Activated CD4-positive, alpha-beta T cell treated with anti-CD3 and anti-CD28 coated beads, Interleukin-2, amount 50 U/mL, for 16 hours (primary cell): ENCODE measurements at places on chromosomes 16 and 17.

- DNase-seq: no peak
Observed at GRCh38 chr17:61475726-61476125, 23.5 kb downstream of the TBX4 start.

GRCh38 chr17:55286681-55287589, 22.2 kb downstream of the HLF start:
- no peak for DNase-seq

- DNase-seq: peak; percentile 32
Observed at GRCh38 chr17:28133562-28133970, 91.1 kb downstream of the NLK start.

- no peak for DNase-seq
Observed at GRCh38 chr17:9672266-9672665, 26.9 kb downstream of the USP43 start.

DNA sequence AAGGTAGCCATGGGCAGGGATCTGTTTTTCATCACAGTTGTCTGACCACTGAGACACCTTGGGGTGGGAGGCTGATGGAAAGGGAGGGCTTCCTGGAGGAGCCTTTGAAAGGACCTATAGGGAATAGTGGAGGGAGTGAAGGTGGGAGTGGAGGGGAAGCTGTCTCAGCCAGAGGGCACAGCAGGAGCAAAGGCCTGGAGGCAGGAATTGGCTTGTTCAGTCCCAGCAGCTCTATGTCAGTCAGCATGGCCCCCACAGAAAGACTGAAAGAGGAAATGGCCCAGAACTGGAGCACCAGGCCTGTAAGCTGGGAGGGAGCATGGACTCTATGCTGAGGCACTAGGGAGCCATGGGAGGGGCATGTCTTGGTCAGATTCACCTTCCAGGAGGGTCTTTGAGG, 12.8 kb upstream of the CBFB start:
- no peak for DNase-seq

GRCh38 chr17:38575781-38576180, 30.0 kb downstream of the SRCIN1 start:
- DNase-seq: no peak

DNA sequence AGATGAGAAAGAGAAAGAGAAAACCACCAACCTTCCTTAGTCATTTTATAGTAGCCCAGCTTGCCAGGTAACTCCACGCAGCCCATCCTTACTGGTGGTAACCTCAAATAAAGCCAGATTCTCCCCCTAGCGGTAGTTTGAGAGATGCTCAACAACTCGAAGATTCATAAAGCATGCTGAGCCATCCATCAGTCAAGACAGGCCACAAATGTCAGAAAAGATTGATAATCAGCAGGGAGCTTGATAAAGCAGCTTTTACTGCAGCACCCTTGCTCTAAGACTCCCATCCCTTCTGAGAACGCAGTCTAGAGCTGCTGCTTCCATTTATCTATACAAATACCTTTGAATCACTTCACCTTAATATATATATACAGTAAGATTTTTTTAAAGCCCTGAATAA, 451.5 kb upstream of the HSBP1 start:
- DNase-seq: peak; percentile 44

- DNase-seq: no peak
Observed at GRCh38 chr17:59516451-59516850, 49.0 kb upstream of the DHX40 start.

DNA sequence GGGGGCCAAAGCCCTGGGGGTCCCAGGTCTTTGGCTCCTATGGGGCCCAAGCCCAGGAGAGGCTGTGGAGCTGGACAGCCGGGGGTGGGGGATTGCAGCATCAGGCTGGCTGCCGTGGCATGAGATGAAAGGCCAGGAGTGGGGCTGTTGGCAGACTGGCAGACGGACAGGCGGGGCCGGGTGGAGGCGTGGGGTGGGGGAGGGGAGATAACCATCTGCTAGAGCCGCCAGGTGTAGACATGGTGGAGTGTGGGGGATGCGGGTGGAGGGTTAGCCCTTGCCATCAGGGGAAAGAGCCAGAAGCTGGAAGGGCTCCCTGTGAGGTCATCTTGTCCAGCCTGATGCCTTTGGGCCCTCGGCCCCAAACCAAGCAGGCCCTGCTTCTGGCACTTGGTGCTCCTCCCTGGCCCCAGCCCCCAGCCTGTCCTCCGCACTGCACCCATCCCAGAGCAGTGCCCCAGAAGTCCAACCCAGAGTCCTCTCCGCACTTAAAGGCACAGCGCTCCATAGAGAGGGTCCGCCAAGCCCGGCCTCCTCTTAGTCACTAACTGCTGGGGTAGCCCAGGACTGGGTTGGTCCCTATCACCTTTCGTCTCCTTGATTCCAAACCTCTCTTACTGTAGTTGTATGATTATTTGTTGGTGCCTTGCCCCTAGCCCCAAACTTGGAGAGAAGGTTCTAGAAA, 33.3 kb upstream of the DLX4 start:
- no peak for DNase-seq

GRCh38 chr16:79127766-79128165, 472.8 kb downstream of the MAF start:
- DNase-seq: no peak

GRCh38 chr16:66511602-66512271, 38.2 kb downstream of the TK2 start:
- DNase-seq: no peak

DNA sequence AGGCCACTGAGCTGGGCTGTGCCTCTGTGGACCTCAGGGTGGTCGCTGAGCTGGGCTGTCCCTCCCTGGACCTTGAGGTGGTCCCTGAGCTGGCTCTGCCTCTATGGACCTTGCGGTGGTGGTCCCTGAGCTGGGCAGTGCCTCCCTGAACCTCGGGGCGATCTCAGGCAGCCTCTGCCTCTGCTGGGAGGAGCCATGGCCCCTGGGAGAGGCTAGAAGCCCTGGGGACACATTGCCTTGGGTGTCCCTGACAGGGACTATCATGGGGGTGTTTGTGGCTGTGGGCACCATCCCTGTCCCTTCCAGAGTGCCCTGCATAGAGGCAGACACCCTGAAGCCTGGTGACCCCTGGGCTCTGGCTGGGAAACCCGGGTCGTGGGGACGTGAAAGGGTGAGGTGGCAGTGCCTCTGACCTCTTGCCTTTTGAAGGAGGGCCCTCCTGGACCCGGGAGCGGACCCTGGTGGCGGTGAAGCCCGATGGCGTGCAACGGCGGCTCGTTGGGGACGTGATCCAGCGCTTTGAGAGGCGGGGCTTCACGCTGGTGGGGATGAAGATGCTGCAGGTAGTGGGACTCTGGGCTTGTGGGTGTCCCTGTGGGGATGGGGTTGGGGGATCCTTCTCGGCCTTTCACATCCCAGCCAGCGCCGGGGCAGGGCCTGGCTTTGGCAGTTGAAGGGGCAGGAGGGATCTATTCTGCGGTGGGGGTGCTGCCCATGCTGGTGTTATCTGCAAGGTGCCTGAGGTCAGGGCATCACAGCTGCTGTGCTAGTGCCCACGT, 1.8 kb downstream of the NME4 start:
- no peak for DNase-seq
